ENCODE measurements at places on chromosomes 1 and 21. TPM values are rescaled to one million over a fixed set of nuclear protein-coding genes. Genes with fewer than 3 reads are reported as not detected.
A peak's percentile ranks its signal among the peaks of the same experiment; 100 is the strongest.

The MKNK1 gene
- total RNA-seq, result 25.6 TPM

DNA sequence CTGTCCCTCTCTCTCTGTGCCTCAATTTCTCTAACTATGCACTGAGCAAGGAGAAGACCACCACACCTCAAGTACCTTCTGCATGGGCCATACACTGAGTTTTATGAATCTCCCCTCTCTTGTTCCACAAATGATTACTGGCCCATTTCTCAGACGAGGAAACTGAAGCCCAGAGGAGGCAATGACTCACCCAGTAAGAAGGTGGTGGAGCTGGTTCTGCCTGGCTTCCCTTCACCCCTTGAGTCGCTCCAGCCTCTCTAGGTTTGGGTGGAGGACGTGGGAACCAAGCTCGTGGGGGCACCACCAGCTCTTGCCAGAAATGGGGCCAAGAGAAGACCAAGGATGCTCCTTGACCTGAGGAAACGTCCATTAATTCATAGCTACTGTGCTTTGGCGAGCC, 21.3 kb upstream of the RUNX3 start:
- DNase-seq, result no peak

DNA sequence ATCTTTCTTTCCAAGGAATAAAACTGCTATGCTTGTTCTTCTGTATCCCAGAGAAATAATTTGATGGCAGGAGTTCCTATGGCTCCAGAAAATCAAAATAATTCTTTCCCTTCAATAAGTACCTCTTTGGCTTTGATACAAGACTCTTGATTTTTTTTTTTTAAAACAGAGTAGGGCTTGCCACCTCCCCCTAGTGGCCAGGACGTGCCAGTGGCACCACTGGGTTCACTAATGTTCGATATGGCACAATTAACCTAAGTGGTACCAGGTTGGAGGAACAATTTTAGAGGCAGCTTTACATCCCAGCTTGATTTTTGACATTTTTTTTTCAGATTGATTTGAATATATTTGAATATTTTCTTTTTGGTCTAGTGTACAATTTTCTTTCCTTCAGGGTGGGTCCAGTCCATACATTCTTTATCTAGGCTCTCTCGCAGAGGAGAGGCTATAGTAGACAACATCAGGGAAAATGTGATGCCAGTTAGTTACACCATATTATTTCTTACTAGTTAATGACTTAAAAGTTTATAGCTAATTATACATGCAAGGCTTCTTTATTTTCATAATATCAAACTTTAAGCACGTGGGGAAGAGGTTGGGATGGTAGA, 330.9 kb downstream of the S1PR1 start:
- peak; percentile 47 for DNase-seq

DNA sequence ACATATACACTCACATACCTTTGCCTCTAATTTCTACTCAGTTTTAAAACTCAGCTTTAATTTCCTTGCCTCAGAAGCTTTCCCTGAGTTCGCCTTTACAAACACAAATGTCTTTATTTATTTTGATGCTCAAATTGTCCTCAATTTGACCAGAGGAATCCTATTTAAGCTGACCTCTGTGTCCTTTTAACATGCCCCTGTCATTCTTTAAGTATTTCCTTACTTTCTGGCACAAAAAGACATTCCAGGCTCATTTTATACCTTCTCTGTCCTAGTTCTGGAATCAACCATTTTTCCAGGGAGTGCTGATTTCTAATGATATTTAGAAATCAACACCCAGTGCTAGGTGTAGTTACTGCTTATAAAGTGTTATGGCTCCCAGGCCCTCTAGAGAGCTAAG, 82.5 kb downstream of the OSBPL9 start:
- DNase-seq, result no peak

The DTL gene
- total RNA-seq, result 20.2 TPM

DNA sequence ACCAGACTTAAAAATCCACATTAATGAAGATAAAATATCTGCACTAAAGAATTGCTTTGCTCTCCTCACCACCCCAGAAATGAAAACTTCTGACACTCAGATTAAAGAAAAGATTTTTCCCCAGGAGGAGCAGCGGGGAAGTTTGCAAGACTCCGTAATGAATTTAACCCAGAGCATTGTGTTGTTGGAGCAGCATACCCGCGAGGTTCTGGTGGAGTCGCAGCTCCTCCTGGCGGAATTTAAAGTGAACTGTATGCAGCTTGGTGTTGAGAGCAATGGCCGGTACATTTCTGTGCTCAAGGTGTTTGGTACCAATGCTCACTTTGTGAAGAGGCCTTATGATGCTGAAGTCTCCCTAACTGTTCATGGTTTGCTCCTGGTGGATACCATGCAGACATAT, 46.4 kb downstream of the VPS13D start:
- DNase-seq, result peak; percentile 28

DNA sequence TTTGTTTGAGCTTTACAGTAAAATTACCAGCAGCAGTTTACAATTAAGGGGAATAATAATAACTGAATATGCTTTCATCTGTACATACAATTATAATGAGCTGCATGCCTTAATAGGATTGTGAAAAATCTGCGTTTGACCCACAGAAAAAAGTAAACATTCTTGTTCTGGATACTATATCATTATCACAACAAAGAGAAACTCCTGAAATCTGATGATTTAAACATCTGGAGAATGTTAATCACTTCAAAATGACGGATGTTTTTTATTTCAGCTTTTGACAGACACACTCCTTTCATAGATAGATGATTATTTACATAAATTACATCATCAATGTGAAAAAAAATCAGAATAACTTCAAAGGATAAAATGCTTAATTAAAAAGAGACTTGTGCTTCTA, 58.5 kb downstream of the TYW3 start:
- DNase-seq, result no peak

DNA sequence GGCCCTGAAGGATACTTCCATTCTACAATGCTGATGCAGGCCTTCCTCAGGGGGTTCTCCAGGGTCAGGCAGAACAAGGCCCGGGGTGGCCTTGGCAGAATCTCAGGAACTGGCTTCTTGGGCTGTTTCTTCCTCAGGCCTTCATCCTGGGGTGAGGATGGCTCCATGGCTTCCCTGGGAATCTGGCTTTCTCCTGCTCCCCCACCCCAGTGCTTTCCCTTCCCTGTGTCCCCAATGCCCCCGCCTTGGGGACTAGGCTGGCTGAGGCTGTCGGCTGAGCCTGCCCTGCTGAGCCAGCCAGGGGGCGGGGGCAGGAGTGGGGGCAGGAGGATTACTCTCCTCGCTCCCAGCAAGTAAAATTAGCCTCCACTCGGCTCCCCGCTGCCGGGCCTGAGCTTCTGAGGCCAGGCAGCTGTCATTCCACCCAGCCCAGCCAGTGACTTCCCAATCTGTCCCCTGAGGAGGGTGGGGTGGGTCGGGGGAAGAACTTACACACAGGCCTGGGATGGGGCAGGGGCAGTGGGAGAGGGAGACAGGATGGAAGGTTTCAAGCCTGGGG, at the start of gene CACNA1S:
Gene CACNA1S (minus strand): TSS at position 254 of the 559 bp plus-strand sequence. CDS start 87 bp downstream, at position 167.
- DNase-seq, result no peak

DNA sequence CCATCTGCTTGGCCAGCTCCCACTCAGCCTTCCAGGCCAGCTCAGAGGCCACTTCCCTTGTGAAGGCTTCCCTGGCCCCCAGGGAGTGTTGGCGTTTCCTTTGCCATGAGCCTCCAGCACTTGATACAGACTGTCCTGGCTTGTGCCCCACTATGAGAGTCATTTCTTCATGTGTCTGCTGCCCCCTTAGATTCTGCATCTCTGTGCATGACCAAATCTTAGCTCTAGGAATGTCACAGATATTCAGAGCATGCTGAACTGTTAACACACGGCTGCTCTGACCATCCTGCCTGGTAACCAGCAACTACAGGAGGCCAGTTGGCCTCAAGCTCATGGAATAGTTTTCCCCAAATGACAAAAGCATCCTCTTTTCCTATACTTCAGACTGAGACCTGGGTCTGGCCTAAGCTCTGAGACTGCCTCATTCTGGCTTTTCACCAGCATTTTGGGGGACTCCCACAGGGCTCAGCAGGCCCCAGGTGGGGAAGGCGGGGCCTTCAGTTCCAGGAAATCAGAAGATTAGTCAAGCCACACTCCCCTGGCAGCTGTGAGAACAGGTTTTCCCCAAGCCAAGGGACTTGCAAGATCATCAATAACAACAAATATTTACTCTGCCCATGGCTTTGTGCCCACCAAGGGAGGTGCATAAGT, 182.6 kb upstream of the EDN2 start:
- DNase-seq, result peak; percentile 50

DNA sequence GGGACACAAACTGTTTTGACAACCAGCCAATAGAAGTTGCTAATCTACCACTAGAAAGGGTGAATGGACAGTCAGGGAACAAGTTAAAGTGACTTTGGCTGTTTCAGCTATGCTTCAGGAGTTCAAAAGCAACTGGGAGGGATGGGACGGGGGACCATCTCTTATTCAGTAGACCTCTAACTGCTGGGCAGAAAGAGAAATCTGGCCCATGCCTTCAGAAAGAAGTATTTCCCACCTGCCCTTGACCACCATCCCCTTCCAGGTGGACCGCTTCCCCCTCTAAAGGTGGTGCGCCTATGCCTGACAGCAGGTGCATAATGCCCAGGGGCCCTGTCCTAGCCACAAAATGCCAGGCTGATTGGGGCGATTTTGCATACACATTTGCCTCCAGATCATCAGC, 5.2 kb downstream of the ITPKB start:
- no peak for DNase-seq

The FMO4 gene
- 1.5 TPM for total RNA-seq

The MSH4 gene
- 0.17 TPM for total RNA-seq
